NCI-H226 (cell line): ENCODE measurements at places on chromosomes 12 and 14.
A peak's percentile ranks its signal among the peaks of the same experiment; 100 is the strongest.

DNA sequence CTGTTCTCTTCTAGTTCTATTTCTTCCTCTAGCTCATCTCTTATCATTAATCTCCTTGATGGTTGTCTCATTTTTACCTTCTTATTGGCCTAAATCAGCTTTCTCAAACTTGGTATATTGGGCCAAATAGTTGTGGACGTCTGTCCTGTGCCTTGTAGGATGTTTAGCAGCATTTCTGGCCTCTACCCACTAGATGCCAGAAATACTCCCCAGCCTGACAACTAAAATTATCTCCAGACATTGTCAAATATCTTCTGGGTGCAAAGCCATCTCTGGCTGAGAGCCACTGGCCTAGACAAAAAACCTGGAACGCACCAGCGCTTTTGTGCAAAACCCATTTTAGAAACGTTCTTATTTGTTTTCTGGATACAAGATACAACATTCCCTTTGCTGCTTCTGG, 38.8 kb upstream of the LRRC10 start:
- no peak for DNase-seq

DNA sequence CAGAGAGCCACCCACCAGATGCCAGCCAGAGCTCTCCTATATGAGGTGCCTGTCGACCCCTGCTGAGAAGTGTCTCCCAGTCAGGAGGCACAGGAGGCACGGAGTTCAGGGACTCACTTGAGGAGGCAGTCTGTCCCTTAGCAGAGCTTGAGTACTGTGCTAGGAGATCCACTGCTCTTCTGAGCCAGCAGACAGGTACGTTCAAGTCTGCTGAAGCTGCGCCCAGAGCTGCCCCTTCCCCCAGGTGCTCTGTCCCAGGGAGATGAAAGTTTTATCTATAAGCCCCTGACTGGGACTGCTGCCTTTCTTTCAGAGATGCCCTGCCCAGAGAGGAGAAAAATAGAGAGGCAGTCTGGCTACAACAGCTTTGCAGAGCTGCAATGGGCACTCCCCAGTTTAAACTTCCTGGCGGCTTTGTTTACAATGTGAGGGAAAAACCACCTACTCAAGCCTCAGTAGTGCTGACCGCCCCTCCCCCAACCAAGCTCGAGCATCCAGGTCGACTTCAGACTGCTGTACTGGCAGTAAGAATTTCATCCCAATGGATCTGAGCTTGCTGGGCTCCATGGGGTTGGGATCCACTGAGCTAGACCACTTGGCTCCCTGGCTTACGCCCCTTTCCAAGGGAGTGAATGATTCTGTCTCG, 146.7 kb upstream of the USP15 start:
- DNase-seq, result no peak

- no peak for DNase-seq
These were observed 69.2 kb upstream of the NR2C1 start for GRCh38 chr12:95142431-95143151.

DNA sequence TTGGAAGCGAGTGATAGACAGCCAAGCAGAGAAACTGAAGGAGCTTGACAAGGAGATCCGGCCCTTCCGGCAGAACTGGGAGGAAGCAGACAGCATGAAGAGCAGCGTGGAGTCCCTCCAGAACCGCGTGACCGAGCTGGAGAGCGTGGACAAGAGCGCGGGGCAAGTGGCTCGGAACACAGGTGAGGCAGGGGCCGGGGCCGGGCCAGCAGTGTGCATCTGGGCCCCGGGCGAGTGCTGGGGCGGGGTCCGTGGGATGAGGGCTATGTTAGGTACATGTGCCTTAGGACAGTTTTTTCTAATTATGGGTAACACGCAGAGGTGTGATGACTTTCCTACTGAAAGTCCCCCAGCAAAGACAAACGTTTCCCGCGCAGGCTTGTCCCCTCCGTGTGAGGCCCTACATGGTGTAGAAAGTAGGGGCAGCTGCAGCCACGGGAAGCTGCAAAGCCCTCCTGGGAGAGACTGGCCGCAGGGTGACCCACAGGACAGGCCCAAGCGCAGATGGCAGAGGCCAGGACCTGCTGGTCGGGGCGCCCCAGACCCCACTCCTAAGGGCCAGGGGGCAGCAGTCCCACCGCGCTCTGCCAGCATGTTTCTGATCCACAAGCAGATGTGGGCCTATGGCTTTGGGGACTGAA, 19.1 kb upstream of the AMN start:
- DNase-seq, result no peak

DNA sequence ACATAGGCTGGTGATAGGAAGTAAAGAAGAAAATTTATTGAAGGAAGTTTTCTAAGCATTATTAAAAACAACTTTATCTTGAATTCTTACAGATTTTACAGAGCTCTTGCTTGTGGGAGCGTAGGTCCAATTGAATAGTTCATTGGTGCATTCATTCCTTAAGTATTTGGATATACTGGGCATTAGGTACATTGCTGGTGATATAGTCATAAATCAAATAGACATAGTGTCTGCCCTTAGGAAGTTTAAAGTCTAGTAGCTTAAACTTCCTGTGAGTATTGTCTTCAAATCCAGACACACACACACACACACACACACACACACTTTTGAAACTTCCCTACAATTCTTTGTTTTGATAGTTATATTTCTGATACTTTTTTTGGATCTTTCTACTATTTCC, 226.7 kb downstream of the FUT8 start:
- DNase-seq, result peak; percentile 50

DNA sequence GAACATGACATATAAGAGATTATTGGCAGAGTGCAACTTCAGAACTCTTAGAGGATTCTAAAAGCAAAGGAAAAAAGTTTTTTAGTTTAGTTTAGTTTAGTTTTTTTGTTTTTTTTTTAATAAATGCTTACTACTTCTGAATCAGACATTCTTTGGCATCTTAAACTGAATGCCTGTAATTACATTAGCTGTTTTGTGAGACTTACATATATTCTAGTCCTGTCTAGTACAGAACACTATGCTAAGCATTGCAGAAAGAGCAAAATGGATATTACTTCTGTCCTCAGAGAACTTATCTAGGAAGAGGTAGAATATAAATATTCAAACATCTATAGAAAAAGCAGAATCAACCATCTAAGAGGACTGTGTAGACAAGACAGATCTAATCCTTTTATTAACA, 133.2 kb downstream of the RAD51B start:
- DNase-seq, result no peak

DNA sequence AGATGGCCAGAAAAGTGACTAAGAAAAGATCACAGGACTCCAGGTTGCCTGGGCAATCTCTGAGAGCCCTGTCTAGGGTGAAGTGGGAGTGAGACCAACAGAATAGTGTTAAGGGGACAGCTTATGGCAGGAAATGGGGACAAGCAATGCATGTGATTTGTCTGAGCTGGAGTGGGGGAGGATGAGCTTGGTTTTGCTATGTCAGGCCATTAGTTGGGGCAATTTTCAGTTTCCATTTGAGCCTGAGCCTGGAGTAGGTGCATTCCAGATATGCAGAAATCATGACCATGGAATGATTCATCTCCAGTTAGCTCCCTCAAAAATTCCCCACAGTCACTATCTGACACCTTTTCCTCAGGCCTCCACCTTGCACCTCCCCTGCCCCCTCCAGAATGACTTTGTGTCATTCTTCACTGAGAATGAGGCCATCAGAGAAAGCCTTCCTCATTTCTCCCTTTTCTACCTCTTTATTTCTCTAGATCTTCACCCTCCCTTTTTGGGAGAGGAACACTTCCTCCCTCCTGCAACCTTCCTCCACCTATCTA, 150.9 kb upstream of the PLEKHG7 start:
- DNase-seq, result peak; percentile 88

DNA sequence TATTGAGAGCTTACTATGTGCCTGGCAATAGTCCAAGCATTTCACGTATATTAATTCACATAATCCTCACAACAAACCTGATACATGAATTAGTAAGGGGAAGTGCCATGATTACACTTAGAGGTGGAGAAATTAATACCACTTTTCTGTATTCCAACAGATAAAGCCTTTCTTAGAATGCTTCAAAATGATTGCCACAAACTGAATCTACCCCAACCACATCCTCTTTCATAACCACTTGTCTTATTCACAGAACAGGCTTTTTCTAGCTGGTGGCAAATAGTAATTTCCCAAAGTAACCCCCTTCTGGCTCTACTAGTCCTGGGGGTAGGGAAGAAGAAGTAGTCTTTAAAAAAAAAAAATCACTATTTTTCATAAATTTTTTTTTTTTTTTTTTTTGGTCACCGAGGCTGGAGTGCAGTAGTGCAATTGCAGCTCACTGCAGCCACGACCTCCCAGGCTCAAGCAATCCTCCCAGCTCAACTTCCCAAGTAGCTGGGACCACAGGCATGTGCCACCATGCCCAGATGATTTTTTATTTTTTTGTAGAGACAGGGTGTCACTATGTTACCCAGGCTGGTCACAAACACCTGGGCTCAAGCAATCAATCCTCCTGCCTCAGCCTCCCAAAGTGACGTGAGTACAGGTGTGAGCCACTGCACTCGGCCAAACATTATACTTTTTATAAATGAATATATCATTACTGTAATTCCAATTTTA, 59.0 kb upstream of the ARID2 start:
- peak; percentile 59 for DNase-seq

DNA sequence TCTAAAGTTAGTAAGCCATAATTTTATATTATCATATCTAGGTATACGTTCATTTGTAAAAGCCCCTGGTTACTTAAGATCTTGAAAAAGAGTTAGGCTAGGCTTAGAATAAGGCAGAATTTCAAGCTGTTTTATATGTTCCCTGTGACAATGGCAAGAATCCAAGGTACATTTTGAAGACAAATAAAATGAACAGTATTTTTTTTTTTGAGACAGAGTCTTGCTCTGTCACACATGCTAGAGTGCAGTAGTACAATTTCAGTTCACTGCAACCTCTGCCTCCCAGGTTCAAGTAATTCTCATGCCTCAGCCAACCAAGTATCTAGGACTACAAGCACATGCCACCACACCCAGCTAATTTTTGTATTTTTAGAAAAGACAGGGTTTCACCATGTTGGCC, 139.2 kb downstream of the DUSP6 start:
- no peak for DNase-seq

- no peak for DNase-seq
These were observed at the start of gene APOLD1 for GRCh38 chr12:12784911-12785814. TSS of gene APOLD1 (plus strand) at chr12:12785659. CDS start at chr12:12785692, 33 bp downstream.

DNA sequence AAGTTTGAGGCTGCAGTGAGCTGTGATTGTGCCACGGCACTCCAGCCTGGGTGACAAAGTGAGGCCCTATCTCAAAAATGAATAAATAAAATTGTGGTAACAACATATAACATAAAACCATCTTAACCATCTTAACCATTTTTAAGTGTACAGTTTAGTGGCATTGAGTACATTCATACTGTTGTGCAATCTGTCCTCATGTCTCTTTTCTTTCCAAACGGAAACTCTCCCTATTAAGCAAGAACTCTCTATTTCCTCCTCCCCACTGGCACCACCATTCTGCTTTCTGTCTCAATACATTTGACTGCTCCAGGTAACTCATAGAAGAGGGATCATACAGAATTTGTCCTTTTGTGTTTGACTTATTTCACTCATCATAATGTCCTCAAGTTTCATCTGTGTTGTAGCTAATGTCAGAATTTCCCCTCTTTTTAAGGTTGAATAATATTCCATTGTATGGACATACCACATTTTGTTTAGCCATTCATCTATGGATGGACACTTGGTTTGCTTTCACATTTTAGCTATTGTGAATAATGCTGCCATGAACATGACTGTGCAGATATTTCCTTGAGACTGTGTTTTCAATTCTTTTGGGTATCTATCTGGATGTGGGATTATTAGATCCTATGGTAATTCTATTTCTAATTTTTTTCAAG, 4.4 kb upstream of the MARK3 start:
- no peak for DNase-seq

- peak; percentile 70 for DNase-seq
These were observed 3.8 kb upstream of the SMARCC2 start for GRCh38 chr12:56193025-56193578.

DNA sequence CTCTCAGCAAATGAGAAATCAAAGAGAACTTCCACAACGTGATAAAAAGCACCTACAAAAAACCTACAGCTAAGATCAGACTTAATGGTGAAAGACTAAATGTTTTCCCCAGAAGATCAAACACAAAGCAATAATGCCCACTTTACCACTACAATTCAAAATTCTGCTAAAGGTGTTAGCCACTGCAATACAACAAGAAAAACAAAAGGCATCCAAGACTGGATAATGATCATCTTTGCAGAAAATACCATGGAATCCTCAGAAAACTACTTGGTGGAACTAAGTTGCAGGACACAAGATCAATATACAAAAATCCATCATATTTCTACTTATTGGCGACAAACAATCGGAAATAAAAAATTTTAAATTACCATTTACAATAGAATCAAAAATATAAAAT, 6.5 kb downstream of the DDX24 start:
- no peak for DNase-seq

DNA sequence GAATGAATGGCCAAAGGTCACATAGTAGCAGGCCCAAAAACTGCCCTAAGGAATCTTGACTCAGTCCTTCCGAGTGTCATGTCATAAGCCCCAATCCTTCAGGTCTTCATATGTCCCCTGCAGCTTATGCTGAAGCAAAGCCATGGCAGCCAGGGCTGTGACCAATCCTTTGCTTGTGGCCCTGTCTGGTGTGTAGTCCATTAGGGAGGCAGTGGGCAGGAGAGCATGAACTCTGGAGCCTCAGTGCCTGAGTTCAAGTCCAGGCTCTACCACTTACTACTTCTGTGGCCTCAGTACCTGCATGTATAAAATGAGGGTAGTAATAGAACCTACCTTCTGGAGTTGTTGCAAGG, 20.3 kb downstream of the PLEKHG3 start:
- DNase-seq, result no peak
